ENCODE measurements at places on chromosomes 1 and 21. TPM values are rescaled to one million over a fixed set of nuclear protein-coding genes. Genes with fewer than 3 reads are reported as not detected.
A peak's percentile ranks its signal among the peaks of the same experiment; 100 is the strongest.

Gene PM20D1
- total RNA-seq: not detected

Gene DCDC2B
- total RNA-seq: not detected

Gene SELL
- not detected for total RNA-seq

Gene MYBPH
- total RNA-seq: not detected

Gene ERO1B
- 1.5 TPM for total RNA-seq

GRCh38 chr21:43340491-43341377 is 86.2 kb downstream of the SIK1 start:
- no peak for DNase-seq
- no peak overlapping the region for H3K27ac ChIP-seq
- H3K36me3 ChIP-seq: peaks cover 23% of the 10 kb centered on the region
- no peaks in the 10 kb centered on the region for H3K4me1 ChIP-seq

DNA sequence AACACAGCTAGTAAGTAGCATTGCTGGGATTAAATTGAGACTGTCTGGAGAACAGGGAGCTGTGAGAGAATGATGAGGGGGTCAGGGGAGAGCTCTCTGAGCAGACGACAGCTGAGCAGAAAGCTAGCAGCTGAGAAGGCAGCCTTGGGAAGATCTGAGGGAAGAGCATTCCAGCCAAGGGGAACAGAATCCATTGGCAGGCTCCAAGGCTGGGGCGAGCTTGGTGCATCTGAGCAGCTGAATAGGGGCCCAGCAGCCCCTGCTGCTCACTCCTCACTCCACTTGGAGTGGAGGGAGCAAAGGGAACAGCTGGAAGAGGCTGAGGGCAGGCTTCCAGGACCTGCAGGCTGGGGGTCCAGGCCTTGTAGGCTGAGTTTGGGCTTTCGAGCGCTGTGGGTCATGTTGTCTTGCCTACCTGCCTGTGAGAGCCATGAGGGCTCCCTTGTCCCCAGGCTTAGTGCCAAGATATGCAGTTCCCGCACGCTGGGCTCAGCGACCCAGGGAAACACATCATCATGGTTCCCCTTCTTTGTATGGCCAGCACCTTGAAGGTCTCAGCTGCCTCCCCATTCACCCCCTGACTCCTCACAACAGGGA is 10.5 kb downstream of the ACOT11 start:
- peaks cover 2% of the 10 kb centered on the region for H3K36me3 ChIP-seq
- H3K27ac ChIP-seq: no peak overlapping the region
- H3K27me3 ChIP-seq: no peaks in the 10 kb centered on the region

DNA sequence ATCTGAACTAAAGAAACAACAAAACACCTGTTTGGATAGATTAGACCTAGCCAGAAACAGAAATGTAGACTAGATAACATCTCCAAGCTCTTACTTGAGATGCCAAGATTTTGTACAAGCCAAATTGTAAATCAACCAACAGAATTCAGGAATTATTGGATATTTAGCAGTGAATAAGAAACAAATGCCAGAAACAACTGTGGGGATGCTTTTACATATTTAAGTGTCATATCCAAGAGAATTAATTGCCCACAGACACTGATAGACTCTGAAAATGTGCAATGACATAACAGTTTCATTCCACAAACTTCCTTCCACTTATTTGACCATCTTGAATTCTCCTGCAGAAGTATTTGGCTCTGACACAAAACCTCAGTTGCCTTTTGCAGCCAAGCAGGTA is 92.3 kb downstream of the SGIP1 start:
- H3K4me3 ChIP-seq: no peak overlapping the region
- no peaks in the 10 kb centered on the region for H3K36me3 ChIP-seq
- H3K27ac ChIP-seq: no peak overlapping the region
- no peak for DNase-seq

- H3K27me3 ChIP-seq: peaks cover 2% of the 10 kb centered on the region
- 0 out of 2 replicates have a peak, but pooled peaks cover 8% of the 10 kb centered on the region for H3K36me3 ChIP-seq
- H3K27ac ChIP-seq: no peak overlapping the region
- peaks cover 5% of the 10 kb centered on the region for H3K4me1 ChIP-seq
Observed at GRCh38 chr21:41428847-41429246, 2.8 kb downstream of the MX1 start.

DNA sequence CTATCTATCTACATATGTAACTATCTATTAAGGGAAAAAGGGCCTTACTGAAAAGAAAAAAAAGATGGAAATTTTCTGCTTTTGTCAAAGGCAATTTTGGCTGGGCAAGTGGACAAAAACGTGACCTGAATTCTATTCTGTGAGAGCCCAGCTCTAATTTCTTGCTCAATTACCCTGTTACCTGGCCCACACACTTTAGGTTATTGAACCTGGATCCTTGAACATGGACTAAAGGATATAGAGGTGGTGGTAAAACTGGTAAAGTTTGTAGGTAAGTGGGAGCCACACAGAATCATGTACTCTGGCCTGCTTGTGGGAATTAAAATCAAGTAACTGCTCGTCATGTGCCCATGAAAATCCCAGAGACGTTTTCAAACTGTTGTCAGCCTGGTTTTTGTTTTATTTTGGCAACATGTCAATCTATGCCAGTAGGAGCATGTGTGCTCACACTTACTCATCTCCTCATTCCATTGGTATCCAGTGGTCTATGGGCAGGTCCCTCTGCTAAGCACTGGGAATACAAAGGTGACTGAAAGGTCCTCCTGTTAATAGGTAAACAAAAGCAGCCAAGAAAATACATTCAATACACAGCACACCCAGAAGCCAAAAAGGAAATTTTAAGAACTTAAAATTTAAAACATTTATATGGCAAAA is 113.7 kb upstream of the WARS2 start:
- no peaks in the 10 kb centered on the region for H3K4me1 ChIP-seq
- DNase-seq: no peak
- no peaks in the 10 kb centered on the region for H3K36me3 ChIP-seq

DNA sequence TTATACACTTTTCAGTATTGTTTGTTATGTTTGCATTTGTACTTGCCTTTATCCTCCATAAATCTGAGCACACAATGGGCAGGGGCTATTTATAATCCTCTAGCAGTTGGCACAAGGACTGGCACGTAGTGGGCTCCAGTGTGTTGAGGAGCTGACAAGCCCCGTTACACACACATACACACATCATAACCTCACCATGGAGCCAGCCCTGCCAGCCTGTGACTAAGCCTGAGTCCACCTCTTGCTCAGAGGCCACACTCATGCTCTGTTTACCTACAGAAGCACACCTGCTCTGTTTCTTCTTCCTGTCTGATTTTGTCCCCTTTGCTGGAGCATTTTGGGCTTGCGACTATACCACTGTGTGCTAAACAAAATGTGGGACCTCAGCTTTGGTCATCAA is 64.5 kb upstream of the SPATA6 start:
- H3K4me3 ChIP-seq: no peak overlapping the region
- H3K27me3 ChIP-seq: no peaks in the 10 kb centered on the region
- DNase-seq: no peak

GRCh38 chr1:65632235-65632634 is 160.5 kb upstream of the PDE4B start:
- DNase-seq: no peak
- H3K4me1 ChIP-seq: no peaks in the 10 kb centered on the region
- H3K36me3 ChIP-seq: no peaks in the 10 kb centered on the region
- H3K27ac ChIP-seq: no peak overlapping the region

GRCh38 chr1:35532497-35533223 is 24.5 kb downstream of the KIAA0319L start:
- peaks cover 9% of the 10 kb centered on the region for H3K4me1 ChIP-seq
- H3K36me3 ChIP-seq: peaks cover 33% of the 10 kb centered on the region
- no peak overlapping the region for H3K27ac ChIP-seq
- H3K27me3 ChIP-seq: no peaks in the 10 kb centered on the region

- H3K27ac ChIP-seq: no peak overlapping the region
- no peaks in the 10 kb centered on the region for H3K36me3 ChIP-seq
- H3K27me3 ChIP-seq: no peaks in the 10 kb centered on the region
- peaks cover 7% of the 10 kb centered on the region for H3K4me1 ChIP-seq
- no peak for DNase-seq
Observed at GRCh38 chr1:225812488-225813213, 2.7 kb downstream of the EPHX1 start.

DNA sequence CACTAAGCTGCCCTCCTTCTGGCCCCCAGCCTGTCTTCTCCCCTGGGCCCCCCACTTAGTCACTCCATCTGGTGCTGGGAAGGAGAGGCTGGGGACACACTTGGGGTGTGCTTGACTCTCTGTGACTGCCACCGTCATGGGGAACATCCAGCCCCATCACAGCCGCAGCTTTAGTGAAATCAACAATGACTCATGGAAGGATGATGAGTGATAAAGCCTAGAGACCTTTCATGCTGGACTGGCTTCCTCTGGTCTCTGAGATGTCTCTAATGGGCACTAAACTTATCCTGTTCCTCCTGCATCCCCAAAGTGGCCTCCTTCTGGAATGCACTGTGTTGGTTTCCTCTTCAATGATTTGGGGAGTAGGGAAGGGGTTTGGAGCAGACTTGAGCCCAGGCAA is 172.9 kb downstream of the GRIK3 start:
- no peak overlapping the region for H3K4me3 ChIP-seq
- DNase-seq: no peak

- H3K27me3 ChIP-seq: no peaks in the 10 kb centered on the region
- DNase-seq: no peak
- no peak overlapping the region for H3K4me3 ChIP-seq
- no peak overlapping the region for H3K27ac ChIP-seq
- H3K4me1 ChIP-seq: no peaks in the 10 kb centered on the region
- no peaks in the 10 kb centered on the region for H3K36me3 ChIP-seq
Observed at GRCh38 chr1:182246783-182247182, 144.8 kb downstream of the GLUL start.

DNA sequence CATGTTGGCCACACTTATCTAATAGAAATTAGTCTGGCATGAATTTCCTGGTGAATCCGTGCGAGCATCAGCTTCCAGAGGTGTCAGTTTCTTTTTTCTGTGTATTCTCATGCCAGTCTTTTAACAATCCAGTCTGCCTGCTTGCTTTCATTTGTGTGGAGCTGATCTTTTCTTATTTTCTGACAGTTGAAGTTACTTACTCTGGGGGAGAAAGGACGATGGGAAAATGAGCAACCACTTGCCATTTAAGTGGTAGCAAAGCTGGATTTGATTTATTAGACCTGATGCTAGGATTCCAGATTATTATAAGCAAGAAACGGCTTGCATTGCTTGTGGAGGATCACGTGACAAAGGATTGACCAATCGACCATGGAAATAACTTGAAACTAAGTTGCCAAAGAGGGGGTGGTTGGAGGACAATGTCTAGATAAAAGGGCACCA is 24.3 kb upstream of the APP start:
- no peak overlapping the region for H3K27ac ChIP-seq
- H3K4me1 ChIP-seq: no peaks in the 10 kb centered on the region
- H3K4me3 ChIP-seq: no peak overlapping the region
- no peaks in the 10 kb centered on the region for H3K27me3 ChIP-seq
- peaks cover 4% of the 10 kb centered on the region for H3K36me3 ChIP-seq
- no peak for DNase-seq

- H3K4me3 ChIP-seq: no peak overlapping the region
Observed at GRCh38 chr1:156025876-156026275, 5.1 kb upstream of the SSR2 start.

DNA sequence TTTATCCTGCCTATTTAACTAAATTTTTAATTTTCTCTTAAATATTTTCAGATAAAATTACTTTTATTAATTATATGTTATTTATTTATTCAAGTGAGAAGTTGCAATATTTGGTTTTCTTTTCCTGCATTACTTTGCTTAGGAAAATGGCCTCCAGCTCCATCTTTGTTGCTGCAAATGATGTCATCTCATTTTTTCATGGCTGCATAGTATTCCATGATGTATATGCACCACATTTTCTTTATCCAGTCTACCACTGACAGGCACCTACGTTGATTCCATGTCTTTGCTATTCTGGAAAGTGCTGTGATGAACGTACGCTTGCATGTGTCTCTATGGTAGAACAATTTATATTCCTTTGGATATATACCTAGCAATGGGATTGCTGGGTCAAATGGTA is 186.9 kb upstream of the LYPLAL1 start:
- H3K4me3 ChIP-seq: no peak overlapping the region
- DNase-seq: no peak
- H3K36me3 ChIP-seq: no peaks in the 10 kb centered on the region
- no peaks in the 10 kb centered on the region for H3K27me3 ChIP-seq
- H3K27ac ChIP-seq: no peak overlapping the region

- H3K27me3 ChIP-seq: no peaks in the 10 kb centered on the region
- H3K27ac ChIP-seq: no peak overlapping the region
- no peaks in the 10 kb centered on the region for H3K4me1 ChIP-seq
Observed at GRCh38 chr1:93874025-93874651, 4.9 kb downstream of the DNTTIP2 start.

- no peak overlapping the region for H3K4me3 ChIP-seq
- H3K27ac ChIP-seq: peak overlapping the region; percentile 71
- H3K36me3 ChIP-seq: peaks cover 33% of the 10 kb centered on the region
- H3K4me1 ChIP-seq: no peaks in the 10 kb centered on the region
- H3K27me3 ChIP-seq: no peaks in the 10 kb centered on the region
Observed at GRCh38 chr1:35470977-35471613, 86.1 kb downstream of the KIAA0319L start.

DNA sequence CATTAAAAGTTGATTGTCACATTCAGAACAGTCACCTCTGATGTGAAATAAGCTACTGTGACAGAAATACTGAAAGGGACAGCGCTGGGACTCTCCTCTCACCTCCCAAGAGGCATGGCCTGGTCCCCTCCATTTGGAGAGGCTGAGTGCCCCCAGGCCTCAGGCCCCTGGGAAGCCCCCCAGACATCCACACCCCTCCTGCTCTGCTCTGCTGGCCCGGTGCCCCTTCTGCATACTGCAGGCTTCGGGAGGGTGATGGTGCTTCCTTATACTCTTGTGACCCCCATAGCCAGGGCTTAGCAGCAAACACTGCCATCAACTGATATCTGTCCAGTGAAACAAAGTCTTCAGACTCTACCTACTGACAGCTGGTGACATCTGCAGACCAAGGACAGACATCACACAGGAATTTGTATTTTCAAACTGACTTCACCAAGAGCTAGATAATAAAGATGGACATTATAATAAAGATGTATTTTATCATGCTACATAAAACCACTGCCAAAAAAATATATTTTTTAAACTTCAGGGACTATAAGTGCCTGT is 36.9 kb downstream of the C2CD2 start:
- H3K27ac ChIP-seq: no peak overlapping the region
- no peak for DNase-seq
- peaks cover 22% of the 10 kb centered on the region for H3K36me3 ChIP-seq
- no peaks in the 10 kb centered on the region for H3K4me1 ChIP-seq
- no peaks in the 10 kb centered on the region for H3K27me3 ChIP-seq
- H3K4me3 ChIP-seq: no peak overlapping the region

Measured in H9 (cell line).